ENCODE measurements at places on chromosomes 13 and 19. TPM values are rescaled to one million over a fixed set of nuclear protein-coding genes. Genes with fewer than 3 reads are reported as not detected.

The CGB8 gene
- not detected for total RNA-seq

The NCR1 gene
- 0.37 TPM for total RNA-seq

The RBM26 gene
- total RNA-seq = 27.6 TPM

The NDFIP2 gene
- total RNA-seq = 37.6 TPM

The ATP4B gene
- not detected for total RNA-seq

The ZNF536 gene
- 6.5 TPM for total RNA-seq

The FGF9 gene
- total RNA-seq = 11.3 TPM

The FBXO27 gene
- 18.4 TPM for total RNA-seq

The FCER2 gene
- not detected for total RNA-seq

The MCEMP1 gene
- total RNA-seq = 0.85 TPM

The EBI3 gene
- total RNA-seq = 2.2 TPM

The PPAN gene
- total RNA-seq = 29.3 TPM

The SOX1 gene
- total RNA-seq = not detected

The LILRA1 gene
- 1.5 TPM for total RNA-seq

The LRRC63 gene
- not detected for total RNA-seq

The SIGLEC12 gene
- not detected for total RNA-seq

The PDE4A gene
- 8.4 TPM for total RNA-seq

The PLIN5 gene
- 25.5 TPM for total RNA-seq

The ZNF256 gene
- 13.6 TPM for total RNA-seq

The SULT2A1 gene
- not detected for total RNA-seq

The GRK1 gene
- total RNA-seq = 0.66 TPM

The AXL gene
- total RNA-seq = 30.2 TPM

The CBLC gene
- not detected for total RNA-seq

The HAUS8 gene
- total RNA-seq = 6.1 TPM

The ZNF805 gene
- total RNA-seq = 10.1 TPM

The SAE1 gene
- 49.1 TPM for total RNA-seq

The SLC5A5 gene
- not detected for total RNA-seq

The TMPRSS9 gene
- total RNA-seq = not detected

The TFDP1 gene
- 54.2 TPM for total RNA-seq

The SIGLEC5 gene
- 0.88 TPM for total RNA-seq

The NHLRC3 gene
- 12.7 TPM for total RNA-seq

The ZNF790 gene
- total RNA-seq = 12.5 TPM

The FAM216B gene
- 47.0 TPM for total RNA-seq

The KLK15 gene
- not detected for total RNA-seq

The HRC gene
- total RNA-seq = 505 TPM

The LNX2 gene
- total RNA-seq = 11.2 TPM

The HCN2 gene
- 23.2 TPM for total RNA-seq

The KLK14 gene
- 0.31 TPM for total RNA-seq

The PEAK3 gene
- 3.1 TPM for total RNA-seq

The ZNF229 gene
- total RNA-seq = 7.0 TPM

The ZIK1 gene
- 6.3 TPM for total RNA-seq

The FFAR2 gene
- 0.28 TPM for total RNA-seq

The TPTE2 gene
- total RNA-seq = not detected

The CEBPG gene
- 18.3 TPM for total RNA-seq

The ZNF726 gene
- 0.17 TPM for total RNA-seq

The RGL3 gene
- 14.8 TPM for total RNA-seq

The ZSWIM4 gene
- 3.5 TPM for total RNA-seq

The FLT1 gene
- 31.0 TPM for total RNA-seq

The TEX26 gene
- total RNA-seq = not detected

The FOXA3 gene
- total RNA-seq = not detected

The TMEM238 gene
- total RNA-seq = 0.65 TPM

The NTN5 gene
- 0.71 TPM for total RNA-seq

The ALDH16A1 gene
- total RNA-seq = 17.7 TPM

The BTBD2 gene
- total RNA-seq = 68.4 TPM

The OSCAR gene
- total RNA-seq = 1.2 TPM

The RNF113B gene
- not detected for total RNA-seq
